ENCODE measurements at places on chromosomes 11 and 22.
A peak's percentile ranks its signal among the peaks of the same experiment; 100 is the strongest.

DNA sequence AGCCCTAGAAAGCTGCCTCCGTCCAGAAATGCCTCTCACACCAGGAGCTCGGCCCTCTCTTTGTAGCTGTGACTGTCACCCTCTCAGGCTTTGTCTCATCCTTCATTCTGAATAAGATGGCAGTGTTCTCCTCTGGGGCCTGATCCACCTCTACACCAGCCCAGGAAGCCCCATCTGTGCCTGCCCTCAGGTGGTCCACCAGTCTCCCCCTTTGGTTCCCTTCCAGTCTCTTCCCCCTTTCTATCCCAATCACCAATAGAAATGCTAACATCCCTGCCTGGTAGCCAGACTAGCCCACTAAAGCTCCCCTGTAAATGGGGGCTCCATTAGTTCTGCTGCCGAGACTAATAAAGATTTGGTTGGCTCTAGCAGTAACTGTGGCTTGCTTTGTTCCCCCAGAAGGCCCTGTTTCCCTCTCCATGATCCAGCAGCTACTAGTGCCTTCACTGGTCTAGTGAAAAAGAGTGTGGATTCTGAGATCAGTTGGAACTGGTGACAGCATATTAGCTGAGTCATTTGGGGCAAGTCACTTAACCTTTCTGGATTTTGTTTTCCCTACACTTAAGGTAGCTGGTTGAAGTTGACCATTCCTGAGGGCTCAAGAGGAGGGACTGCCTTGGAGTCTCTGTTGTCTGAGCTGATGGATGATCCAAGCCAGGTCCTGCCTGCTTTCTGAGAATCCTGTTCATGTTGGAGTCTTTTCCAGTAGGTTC, 16.2 kb downstream of the PLEKHB1 start:
- DNase-seq: no peak

DNA sequence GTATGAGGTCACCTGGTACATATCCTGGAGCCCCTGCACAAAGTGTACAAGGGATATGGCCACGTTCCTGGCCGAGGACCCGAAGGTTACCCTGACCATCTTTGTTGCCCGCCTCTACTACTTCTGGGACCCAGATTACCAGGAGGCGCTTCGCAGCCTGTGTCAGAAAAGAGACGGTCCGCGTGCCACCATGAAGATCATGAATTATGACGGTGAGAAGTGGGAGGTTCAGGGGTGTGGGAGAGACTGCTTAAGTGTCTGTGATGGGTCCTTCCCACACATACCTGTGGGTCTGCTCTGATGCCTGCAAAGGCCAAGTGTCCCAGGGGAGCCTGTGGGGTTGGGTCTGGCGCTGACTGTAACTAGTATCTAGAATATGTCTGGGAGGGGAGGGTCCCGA, 3.9 kb downstream of the APOBEC3G start:
- no peak for DNase-seq

GRCh38 chr22:24214467-24215285, 30.2 kb downstream of the GGT5 start:
- no peak for DNase-seq

- no peak for DNase-seq
Measured at GRCh38 chr11:75400146-75400865, 988 bp downstream of the RPS3 start.

- no peak for DNase-seq
Measured at GRCh38 chr22:48314073-48314472, 1513.6 kb downstream of the BRD1 start.

DNA sequence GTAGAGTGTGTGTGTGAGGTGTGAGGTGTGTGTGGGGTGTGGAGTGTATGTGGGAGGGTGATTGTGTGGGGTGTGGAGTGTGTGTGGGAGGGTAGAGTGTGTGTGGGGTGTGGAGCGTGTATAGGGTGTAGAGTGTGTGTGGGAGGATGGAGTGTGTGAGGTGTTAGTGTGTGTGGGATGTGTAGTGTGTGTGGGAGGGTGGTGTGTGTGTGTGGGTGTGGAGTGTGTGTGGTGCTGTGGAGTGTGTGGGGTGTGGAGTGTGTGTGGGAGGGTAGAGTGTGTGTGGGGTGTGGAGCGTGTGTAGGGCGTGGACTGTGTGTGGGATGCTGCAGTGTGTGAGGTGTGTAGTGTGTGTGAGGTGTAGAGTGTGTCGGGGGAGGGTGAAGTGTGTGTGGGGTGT, 356.1 kb downstream of the CADM1 start:
- no peak for DNase-seq

DNA sequence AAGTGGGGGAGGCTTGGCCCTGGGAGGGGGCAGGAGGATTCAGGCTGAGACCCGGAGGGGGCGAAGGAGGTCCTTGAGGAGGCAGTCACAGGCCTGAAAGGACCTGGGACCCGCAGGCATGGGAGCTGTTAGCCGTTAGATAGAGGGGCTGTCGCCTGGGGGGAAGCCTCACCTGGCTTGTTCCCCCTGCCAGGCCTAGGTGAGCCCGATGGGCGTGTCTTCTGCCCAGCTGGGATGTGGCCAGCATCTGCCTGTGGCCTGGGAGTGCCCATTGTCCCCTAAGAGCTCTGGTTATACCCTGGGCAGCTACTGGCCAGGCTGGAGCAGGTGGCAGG, 1.8 kb upstream of the DUSP8 start:
- DNase-seq: no peak

DNA sequence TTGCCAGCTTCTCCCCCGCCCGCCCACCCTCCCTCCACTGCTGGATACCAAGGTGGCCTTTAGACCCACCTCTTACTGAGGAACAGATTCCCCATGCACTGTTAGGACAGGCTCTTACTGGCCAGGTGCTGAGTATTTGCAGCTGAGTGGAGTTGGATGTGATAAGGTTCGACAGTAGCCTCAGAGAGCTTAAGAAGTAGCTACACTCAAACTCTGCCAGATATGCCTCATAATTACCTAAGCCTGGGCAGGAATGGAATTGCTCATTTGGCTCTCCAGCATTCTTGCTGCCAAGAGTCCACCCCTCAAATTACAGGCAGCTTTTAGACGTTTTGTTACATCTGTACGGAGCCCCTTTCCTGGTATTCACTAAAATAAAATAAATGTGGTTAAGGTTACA, 9.6 kb downstream of the FAM181B start:
- no peak for DNase-seq

DNA sequence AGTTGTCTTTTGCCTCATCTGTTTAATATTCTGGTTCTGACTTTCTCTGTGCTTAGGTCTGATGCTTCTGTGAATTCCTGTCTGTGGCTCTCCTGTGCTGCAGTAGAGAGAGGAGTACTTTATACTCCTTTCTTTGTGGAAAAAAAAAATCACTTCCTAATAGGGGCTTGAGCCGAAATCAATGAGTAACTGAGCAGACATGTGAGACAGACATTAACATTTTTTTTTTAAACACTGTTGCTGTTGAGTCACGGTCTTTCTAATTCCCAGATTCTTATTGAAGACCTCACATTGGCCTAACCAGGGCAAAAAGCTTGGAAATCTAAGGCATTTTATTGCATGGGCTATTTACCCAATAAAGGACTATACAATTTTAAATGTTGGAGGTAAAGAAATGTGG, 86.1 kb downstream of the GRM5 start:
- no peak for DNase-seq

DNA sequence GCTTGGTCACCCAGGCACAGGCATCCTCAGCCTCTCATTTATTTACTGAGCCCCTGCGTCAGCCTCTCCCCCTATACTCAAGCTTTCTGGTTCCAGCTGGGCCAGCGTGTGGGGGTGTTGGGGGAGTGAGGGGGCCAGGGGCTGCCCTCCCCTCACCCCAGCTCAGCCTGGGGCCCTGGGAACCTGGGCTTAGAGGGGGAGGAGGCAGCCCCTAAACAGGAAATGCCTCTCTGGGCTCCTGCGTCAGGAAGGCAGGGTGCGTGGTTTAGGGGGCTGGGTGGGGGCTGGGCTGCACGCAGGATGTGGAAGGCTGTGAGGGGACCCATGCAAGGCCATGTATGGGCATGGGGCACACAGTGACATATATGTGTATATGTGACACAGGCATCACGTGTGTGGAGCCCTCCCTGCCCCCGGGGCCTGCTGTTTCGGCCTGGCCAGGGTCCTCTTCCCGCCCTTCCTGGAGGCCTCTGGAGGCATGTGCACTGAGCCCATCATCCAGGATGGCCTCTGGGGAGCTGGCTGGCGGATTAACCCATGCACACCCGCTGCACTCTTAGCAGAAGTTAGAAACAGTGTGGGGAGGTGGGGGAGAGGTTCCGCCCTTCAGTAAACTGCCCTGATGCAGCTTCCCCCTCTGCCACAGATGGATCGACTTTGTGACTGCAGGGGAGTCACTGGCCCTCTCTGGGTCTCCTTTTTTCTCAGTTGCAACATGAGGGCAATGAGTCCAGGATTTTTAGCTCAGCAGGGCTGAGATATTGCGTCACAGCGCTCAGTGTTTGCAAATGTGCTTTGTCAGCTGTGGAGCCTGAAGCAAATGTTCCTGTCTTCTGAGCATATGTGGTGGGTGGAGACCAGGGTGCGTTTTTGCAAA, 1.1 kb upstream of the CD248 start:
- DNase-seq: peak; percentile 85

DNA sequence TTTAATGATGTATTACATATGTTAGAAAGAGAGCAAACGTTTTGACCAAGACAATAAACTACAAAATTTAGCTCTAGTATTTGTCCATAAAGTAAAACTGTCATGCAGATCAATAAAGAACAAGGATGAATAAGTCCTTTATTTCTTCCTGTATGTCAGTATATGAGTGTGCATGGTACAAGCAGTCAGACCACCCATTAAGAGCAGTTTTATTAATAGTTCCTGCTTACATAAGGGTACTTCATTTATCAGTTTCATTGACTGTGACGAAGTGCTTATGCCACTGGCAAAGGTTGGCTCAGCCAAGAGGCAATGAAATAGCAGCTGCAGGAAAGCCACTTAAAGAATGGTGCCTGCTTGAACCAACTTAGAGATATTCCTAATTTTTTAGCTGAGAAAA, 913.0 kb upstream of the CNTN5 start:
- DNase-seq: no peak

GRCh38 chr11:14914536-14914935, 22.5 kb upstream of the CYP2R1 start:
- no peak for DNase-seq

GRCh38 chr11:64207256-64208085, 950 bp downstream of the FERMT3 start:
- no peak for DNase-seq

GRCh38 chr11:16528639-16529038, 172.3 kb upstream of the SOX6 start:
- DNase-seq: no peak

DNA sequence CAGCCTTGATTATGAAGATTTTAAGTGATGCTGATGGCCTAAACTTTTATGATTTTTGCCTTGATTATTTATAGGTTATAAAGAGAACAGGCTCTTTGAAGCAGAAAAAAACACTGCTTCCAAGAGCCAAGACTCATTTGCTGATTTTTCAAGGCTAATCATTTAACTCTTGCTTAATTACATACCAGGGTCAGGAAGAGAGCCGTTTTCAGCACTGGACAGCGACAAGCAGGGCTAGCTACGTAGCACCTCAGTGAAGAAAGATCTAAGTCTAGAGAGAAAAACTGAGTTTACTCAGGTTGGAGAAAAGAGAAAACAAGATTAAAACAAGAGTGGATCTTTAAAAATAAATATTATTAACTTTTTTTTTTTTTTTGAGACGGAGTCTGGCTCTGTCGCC, 615.4 kb upstream of the B3GAT1 start:
- DNase-seq: no peak

- no peak for DNase-seq
Measured at GRCh38 chr11:33657757-33658156, 42.9 kb downstream of the C11orf91 start.

- no peak for DNase-seq
Measured at GRCh38 chr22:46234969-46235368, 15.1 kb downstream of the CDPF1 start.

GRCh38 chr11:110207123-110207522, 89.3 kb downstream of the RDX start:
- no peak for DNase-seq

DNA sequence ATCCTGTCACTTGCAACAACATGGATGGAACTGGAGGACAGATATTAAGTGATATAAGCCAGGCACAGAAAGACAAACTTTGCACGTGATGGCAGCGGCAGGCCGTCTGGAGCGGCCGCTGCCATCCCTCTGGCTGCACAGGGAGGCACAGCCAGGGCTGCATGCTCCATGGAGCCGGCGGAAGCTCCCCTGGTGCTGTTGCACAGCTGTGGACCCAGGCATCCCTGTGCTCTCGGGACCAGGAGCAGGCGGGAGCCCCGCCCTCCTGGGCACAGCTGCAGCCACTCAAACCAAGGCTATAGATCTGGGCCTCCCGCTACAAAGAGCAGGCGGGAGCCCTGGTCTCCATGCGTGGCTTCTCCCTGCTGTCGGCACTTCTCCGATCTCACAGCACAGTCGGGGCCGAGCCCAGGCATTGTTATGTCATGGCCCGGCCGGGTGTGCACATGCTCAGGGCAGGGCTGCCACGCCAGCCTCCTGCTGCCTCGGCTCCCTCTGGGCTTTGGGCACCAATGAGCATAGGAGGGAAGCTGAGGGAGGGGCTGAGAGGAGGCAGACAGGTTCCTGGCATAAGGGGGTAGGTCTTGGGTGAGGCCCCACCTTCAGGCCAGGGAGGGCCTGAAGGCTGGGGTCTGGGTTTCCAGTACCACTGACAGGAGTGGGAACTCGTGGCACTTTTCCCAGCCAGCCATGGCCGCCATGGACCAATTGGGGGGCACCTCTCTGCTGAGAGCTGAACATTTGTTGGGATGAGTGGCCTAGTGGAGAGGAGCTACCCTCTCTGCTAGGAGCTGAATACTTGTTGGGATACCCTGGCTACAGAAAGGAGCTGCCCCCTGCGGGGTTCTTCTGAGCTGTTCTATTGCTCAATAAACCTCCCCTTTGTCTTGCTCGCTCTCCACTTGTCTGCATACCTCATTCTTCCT, 16.7 kb downstream of the RRP8 start:
- no peak for DNase-seq

DNA sequence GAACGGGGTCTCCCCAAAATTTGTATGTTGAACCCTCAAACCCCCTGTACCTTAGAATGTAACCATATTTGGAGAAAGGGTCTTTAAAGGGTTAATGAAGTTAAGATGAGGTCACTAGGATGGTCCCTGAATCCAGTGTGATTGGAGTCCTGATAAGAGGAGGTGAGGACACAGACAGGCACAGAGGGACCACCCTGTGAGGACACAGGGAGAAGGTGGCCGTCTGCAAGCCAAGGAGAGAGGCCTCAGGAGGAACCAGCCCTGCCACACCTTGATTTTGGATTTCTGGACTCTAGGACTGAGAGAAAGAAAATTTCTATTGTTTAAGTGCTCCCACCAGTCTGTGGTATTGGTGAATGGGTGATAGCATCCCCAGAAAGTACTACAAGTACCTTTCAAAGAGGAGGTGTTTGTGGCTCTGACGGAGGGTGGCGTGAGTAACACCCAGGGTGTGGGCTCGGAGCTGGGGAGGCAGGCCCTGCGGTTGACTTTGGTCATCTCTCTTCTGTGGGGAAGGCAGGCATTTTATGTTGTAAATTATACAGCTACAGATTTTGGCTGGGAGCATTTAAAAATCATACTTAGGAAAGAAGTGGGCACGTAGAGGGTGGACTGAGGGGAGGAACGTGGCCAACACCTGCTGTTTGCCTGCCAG, 13.8 kb downstream of the MRGPRF start:
- no peak for DNase-seq

- DNase-seq: no peak
Measured at GRCh38 chr11:1691878-1692707, 4.9 kb upstream of the KRTAP5-6 start.

Measured in brain pericyte (primary cell).